ENCODE measurements at places on chromosomes 6 and 20.

GRCh38 chr6:44522871-44523270, 135.4 kb downstream of the CDC5L start:
- DNase-seq, result no peak

DNA sequence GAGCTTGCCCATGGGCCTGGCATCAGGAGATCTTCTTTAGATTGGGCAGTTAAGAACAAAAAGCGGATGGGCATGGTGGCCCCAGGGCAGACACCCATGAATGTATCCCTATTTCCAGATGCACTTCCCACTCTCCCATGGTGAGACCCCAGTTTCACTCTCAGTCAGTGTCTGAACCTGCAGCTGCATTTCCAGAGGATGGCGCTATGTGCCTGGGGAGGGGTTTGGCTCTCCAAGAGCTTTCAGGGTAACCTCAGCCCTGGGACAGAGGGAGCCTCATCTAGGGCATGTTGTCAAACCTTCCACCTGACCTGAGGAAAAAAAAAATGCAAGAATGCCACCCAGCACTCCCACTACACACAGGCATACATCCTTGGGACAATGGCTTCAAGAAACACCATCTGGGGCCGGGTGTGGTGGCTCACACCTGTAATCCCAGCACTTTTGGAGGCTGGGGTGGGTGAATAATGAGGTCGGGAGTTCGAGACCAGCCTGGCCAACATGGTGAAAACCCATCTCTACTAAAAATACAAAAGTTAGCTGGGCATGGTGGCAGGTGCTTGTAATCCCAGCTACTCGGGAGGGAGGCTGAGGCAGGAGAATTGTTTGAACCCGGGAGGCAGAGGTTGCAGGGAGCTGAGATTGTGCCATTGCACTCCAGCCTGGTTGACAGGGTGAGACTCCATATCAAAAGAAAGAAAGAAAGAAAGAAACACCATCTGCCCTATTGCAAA, 1.9 kb downstream of the CST9L start:
- no peak for DNase-seq

DNA sequence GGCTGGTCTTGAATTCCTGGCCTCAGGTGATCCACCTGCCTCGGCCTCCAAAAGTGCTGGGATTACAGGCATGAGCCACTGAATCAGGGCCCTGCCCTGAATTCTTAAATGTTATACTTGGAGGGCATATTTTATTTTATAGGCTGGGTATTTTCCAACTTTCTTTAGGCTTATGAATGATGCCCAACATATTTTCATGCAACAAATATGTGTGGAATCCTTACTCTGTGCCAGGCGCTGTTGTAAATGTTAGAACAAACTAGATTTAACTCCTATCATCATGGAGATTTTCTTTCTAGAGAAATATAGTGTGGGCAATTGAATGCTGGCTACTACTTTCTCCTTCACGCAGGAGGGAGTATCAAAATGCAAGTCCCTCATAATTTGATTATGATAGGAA, 71.2 kb downstream of the SAMD5 start:
- no peak for DNase-seq

GRCh38 chr6:4510317-4510716, 265.9 kb upstream of the CDYL start:
- DNase-seq, result no peak

GRCh38 chr6:144728804-144729203, 443.7 kb downstream of the UTRN start:
- no peak for DNase-seq

DNA sequence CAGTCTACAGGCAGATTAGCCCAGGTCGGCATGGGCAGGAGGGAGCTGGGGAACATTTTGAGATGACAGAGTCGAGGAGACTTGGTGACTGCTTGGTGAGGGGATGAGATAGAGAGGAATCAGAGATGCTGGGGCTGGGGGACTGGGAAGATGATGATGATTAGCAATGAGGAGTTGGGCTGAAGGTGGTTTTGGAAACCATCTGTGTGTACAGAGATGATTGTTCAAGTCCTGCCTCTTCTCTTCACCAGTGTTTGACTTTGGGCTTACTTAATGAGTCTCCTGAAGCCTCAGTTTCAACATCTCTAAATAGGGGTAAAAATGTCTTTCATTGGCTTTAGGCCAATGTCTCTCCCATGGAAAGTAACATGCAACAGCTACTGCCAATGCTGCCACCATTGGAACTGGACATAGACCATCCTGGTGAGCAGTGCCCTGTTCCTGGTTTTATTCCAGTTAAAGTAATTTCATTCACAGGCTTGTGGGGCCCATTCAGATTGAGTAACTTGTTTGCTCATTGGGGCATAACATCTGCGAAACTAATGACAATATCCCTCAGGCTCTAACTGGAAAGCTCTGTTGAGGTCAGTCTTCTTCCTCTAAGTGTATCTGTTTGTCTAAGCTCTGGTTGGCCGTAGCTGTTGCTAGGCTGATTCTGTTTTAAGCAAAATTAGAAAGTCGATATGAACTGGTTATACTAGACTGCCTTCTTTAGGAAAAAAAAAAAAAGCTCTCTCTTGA, 99.1 kb downstream of the ARMC2 start:
- DNase-seq, result no peak

GRCh38 chr6:139296927-139297326, 5.1 kb upstream of the TXLNB start:
- no peak for DNase-seq

DNA sequence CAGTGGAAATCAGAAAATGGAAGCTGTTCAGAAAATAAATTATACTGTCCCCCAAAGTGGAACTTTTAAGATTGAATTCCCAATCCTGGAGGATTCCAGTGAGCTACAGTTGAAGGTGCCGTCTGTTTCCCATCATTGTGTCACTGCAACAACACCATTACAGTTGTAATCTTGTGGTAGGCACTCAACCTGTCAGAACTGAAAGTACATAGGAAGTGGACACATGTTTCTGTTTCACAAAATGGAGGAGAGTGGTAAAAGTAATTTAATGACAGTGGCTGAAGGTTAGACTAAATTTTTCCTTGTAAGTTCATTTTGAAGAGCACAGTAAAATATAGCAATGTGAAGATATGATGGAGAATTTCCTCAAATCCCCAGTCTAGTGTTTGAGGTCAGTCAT, 70.0 kb downstream of the CD109 start:
- DNase-seq, result no peak

- no peak for DNase-seq
Observed at GRCh38 chr6:33868141-33868540, 64.3 kb upstream of the MLN start.

GRCh38 chr6:80165143-80165542, 58.7 kb downstream of the BCKDHB start:
- DNase-seq, result no peak

- peak; percentile 59 for DNase-seq
Observed at GRCh38 chr20:309841-310644, 12.7 kb downstream of the ZCCHC3 start.

- no peak for DNase-seq
Observed at GRCh38 chr6:162728197-162728596, 423 bp downstream of the PACRG start.

- DNase-seq, result no peak
Observed at GRCh38 chr20:10131732-10132345, 86.8 kb upstream of the SNAP25 start.

DNA sequence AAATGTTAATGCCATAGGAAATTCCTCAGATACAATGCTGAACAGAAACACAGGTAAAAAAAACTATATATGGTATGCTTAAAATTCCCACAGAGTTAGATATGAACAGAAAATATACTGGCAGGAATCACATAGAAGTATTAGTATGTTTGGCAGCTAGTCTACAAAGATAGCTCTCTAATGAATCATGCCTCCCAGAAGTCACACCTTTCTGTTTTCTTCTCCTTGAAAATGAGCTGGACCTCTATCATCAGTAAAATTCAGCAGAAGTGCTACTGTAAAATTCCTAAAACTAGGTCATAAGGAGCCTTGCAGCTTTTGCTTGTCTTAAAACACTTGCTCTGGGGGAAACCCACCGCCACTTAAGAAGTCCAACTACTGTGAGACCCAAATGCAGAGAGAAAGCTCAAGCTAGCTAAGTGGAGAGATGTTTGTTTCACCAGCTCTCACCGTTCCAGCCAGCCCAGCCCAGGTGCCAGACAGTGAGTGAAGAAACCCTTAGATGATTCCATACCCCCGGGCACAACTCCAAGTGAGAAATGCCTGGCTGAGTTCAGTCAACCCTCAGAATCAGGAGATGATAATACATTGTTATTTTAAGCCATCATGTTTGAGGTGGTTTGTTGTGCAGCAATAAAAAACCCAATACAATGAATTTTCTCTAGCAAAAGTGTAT, 43.0 kb downstream of the TSPYL4 start:
- no peak for DNase-seq

- no peak for DNase-seq
Observed at GRCh38 chr6:51855310-51856082, 231.9 kb downstream of the PKHD1 start.

- DNase-seq, result no peak
Observed at GRCh38 chr6:79778816-79779215, 147.7 kb downstream of the SH3BGRL2 start.

DNA sequence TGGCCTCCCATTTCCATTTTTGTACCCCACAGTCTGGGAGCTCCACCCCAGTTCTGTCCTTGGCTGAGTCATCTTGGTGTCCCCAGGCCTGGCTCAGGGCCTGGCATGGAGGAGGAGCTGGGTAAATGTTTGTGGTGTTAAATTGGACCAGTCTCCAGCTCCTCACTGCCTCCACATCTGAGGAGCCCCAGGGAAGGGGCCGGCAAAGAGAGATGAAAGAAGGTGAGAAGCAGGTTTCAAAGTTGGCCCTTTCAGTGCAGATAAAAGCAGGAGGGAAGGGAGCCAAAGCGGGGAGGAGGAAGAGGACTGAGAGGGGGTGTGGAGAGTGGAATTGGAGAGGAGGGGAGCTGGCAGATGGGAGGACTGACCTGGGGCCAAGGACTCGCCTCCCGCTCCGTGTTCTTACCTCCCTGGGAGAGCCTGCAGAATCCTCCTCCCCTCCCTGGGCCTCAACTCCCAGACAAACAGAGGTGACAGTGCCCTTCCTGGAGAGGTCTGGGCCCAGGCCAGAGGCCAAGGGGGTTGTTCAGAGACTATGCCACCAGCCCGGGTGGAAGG, 89.0 kb downstream of the CD40 start:
- DNase-seq, result no peak

DNA sequence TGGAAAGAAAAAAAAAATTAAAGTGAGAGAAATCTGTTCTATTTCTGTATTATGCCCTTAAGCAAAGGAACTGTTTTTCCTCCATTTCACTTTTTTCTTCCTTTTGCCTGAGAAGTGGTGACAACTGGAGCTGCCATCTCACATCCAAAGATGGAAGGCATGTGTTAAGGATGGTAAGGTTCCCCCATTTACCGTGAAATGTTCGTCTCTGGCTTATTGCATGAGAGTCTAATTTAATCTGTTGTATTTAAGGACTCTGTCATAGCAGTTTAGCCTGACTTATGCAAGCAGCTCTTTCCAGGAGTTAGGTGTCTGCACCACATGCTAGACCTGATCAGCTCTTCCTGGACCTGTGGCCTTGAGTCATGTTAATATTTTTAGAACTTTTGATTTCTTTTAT, 389.5 kb upstream of the MAP3K7 start:
- DNase-seq, result no peak

GRCh38 chr6:137357263-137357947, 136.8 kb downstream of the OLIG3 start:
- no peak for DNase-seq

DNA sequence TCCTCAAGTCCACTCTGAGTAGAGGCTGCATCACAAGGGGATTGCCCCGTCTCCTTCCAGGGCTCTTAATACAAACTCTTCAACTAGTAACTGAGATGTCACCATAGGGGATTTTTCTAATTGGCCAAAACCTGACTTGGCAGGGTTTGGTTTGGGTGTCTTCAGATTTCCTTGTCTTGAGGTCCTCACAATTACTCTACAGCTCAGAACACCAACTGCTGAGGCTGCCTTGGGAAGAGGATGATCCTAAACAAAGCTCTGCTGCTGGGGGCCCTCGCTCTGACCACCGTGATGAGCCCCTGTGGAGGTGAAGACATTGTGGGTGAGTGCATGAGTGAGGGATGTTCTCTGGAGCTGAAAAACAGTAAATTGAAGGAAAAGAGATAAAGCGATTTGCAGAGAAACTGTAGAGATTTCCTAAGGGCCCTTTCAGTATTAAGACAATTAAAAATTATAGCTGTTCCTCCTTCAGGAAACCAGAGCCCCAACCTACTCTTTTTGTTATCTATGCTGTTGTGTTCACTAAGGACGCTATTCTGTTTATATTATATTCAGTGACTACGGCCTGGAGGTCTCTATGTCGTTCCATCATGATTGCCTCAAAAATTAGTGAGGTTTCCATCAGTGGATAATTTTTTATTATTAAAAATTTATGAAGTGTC, at the start of gene HLA-DQA1:
HLA-DQA1 (plus strand) TSS at position 188 of the 662 bp plus-strand sequence; CDS start at position 241, 53 bp downstream.
- DNase-seq, result no peak

DNA sequence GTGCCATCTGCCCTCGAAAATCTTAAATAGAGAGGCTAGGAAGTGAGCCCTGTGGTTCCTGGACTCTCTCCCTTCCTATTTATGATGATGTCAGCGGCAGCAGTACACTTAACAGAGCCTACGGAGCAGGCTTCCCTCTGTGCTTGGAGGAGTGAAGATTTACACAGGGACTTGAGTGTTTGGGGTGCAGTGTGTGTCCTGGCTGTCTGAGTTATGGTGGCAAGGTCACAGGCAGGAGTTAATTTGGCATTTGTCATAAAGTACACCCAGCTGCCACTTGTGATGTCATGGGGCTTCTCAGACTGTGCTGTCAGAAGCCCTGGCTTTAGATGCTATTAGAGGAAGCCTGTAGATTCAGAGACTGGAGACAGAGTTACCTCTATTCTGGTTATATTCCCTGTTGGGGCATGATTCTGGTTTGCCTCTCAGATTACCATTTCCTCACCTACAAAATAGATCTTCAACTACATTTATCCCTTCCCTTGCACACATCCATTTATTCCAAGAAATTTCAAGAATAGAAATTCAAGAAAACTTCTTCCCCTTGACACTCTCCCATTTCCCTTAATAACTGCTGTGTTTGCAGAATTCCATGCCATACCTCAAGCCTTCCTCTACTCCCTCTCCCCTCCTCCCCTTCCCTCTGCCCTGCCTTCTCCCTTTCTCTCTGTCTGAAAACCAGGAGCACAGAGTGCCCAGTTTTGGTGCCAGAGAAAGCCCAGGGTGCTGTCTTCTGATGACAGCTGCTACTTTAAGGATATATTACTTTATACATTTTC, 72.1 kb downstream of the SLC24A3 start:
- no peak for DNase-seq

DNA sequence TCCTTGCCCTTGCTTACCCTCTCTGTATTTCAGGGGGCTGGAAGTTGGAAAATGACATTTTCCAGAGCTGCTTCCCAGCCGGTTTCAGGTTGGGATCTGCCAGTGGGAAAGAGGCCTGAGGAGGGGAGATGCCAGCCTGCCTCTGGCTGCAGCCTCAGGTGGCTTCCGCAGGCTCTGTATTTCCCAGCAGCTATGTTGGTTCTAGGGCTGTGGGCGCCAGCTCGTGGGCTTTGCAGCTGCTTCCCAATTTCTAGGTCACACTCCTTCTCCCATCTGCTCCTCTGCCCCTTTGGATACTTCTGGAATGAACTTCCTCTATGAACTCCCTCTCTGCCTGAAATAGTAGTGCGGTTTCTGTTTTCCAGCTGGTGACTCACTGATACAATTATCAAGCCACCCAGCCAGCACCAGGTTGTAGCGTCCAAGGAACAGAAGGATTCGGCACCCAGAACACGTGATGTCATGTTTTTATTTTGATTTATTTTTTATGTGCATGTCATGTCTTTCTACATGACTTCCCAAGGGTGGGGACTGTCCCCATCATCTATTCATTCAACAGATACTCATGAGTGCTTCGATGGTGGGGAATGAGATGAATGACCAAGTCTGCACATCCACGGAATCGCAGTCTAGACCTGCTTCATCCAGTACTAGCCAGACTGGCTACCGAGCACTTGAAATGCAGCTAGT, 38.0 kb downstream of the TGM2 start:
- DNase-seq, result no peak

- DNase-seq, result no peak
Observed at GRCh38 chr20:13251106-13251903, 30.2 kb downstream of the ISM1 start.
